GM04503 (cell line): ENCODE measurements at places on chromosomes 5 and 9.
A peak's percentile ranks its signal among the peaks of the same experiment; 100 is the strongest.

DNA sequence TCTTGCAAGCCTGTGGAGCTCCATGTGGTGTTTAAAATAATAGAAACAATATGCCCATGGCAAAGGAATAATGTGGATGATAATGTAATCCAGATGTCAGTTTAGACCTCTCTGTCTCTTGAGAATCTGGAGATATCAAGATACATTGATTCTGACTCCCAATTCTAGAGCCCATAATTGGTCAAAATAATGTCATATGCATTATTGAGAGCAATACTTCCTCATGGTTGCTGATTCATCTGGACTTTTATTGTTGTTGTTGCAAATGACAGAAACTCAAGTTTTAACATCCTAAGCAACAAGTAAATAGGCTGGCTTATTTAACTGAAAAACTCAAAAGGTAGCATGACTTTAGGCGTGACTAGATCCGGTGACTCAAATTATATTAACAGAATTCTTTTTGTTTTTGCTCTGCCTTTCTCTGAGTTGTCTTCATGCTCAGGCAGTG lies 152.1 kb downstream of the PCSK1 start:
- peak; percentile 51 for DNase-seq

DNA sequence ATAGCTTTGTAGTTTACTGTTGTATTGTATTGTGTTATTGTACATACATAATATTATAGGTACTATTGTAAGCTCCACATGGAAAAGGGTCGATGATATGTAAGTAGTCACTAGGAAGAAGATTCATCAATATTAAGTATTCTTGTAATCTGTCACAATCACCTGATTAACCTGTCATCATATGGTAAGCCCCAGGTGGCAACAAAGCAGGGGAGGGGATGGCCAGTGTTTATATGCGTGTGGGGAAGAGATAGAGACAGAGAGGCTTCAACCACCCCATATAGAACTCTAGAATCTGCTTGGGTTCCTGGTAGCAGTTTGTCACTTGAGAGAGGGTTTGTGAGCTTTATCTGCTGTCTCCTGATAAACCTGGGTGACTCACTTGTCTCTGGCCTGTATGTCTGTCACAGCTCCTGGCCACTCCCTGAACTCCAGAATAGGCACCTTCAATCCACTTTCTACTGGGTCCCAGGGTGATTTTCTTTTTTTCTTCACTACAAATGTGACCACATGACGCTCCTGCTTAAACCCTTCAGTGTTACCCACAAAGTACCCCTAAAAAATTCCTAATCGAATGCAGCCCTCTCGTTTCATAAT lies 48.9 kb upstream of the CPEB4 start:
- no peak for DNase-seq

DNA sequence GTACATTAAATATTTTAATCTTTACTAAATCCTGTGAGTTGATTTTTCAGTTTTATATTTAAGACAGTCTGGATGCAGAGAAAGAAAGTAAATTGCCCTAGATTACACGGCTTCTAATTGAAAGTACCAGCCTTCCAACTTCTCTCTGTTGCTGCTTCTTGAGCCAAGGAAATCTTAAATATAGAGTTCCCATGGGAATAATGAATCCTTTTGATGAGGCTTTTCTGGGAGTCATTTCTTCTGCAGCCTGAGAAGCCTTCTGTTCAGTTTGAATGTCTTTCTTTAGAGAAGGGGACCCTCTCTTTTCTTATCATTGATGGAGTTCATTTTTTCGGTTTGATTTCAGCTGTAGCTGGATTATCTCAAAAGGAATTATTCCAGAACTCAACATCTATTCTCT lies 317.3 kb upstream of the PTPRD start:
- DNase-seq, result no peak

DNA sequence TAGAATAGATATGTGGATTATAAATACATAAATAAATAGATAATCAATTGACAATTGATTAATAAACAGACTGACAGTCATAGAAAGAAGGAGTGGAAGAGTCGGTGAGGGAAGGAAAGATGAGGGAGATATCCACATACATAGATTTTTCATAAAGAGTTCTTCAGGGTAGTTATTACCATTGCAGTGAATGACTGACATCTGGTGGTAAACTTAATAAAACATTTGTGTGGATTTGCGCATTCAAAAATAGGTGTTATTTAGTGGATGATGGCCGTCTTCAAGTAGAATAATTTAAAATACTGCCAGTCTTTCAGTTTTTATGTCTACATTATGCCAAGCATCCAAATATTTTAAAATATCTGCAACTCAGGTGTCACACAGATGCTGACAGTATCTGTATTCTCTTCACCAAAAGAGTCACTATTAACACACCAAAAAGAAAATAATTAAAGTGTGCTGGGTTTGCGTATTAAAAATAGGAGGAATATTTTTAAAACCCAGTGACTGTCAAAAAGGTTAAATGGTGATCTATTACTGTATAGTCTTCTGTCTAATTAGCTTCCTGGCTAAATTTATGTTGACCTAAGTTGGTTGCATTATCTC lies 78.8 kb downstream of the GIN1 start:
- DNase-seq, result no peak

- no peak for DNase-seq
These were observed 19.0 kb downstream of the DAB2IP start for GRCh38 chr9:121670431-121670830.

DNA sequence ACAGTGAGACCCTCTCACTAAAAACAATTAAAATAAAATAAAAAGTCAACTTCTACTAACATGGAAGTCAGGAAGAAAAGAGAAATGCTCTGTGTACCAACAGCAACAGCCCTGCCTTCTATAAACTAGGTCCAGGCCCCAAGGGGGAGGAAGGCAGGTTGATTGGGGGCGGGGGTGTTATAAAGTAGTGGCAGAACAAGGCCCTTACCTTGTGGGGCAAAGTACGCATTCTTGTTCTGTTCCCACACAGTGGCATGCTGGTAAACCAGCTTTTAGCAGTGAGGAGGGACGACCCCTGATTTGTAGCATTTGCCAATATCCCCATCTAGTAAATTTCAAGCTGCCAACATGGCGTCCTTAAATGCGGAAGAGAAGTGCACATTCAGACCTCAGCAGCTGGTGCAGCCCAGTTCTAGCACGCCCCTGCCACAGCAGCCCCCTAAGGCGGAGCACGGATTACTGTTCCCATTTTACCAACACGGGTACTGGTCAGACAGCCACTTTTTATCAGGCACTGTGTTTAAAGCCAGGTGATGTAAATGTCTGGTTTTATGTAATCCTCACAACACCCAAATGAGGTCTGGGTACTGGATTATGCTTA lies 69.5 kb downstream of the GTF3C4 start:
- DNase-seq, result no peak
